ENCODE measurements at places on chromosomes 3 and 15.

- DNase-seq = no peak
Observed at GRCh38 chr15:92869263-92869940, 30.7 kb upstream of the CHD2 start.

- peak; percentile 70 for DNase-seq
Observed at GRCh38 chr3:48435774-48436476, 4.0 kb downstream of the CCDC51 start.

- DNase-seq = no peak
Observed at GRCh38 chr3:19248143-19248542, 99.8 kb downstream of the KCNH8 start.

GRCh38 chr15:88018869-88019641 is 237.5 kb downstream of the NTRK3 start:
- DNase-seq = no peak

- no peak for DNase-seq
Observed at GRCh38 chr3:33438881-33439545, 1.2 kb downstream of the UBP1 start.

DNA sequence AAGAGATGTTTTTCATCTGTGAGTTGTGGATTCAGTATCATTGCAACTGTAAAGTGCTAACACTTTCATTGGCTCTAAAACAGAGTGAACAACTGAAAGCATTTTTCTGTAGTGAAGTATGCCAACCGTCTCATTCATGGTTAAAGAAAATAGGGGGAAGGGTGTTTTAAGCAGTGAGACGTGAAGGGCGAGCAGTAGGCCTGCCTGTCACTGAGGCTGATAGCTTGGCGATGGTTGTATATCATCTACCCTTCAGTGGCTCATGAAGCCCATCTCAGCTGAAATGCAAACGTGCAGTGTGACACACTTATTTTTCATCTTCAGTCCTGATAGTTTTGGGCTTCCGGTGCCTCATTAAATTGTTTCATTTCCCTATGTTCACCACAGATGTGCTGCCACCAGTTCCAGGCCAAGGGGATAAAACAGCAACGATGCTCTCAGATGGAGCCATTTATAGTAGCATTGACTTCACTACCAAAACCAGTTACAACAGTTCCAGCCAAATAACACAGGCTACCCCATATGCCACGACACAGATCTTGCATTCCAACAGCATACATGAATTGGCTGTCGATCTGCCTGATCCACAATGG is 562.0 kb downstream of the ROBO2 start:
- DNase-seq = no peak

GRCh38 chr3:102750322-102750721 is 315.5 kb downstream of the ZPLD1 start:
- no peak for DNase-seq

- no peak for DNase-seq
Observed at GRCh38 chr3:94612631-94613030, 549.8 kb downstream of the NSUN3 start.

DNA sequence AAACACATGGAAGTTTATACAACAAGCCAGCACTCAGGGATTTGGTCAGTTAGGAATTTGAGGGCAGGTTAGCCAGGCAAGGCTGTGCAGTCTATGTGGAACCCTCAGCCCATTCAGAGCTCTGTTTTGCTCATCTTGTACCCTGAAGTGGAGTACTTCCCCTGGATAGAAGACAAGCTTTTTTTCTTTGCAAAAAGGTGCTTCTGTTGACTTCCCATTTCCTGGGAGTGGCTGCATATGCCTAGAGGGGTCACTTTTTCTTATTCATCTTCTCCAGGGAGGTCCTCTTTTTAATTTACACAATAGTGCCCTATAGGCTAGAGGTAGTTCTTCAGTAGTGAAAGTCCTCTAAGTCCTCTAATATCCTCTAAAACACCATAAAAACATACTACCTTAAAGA is 225.0 kb upstream of the P2RY1 start:
- no peak for DNase-seq

- DNase-seq = no peak
Observed at GRCh38 chr15:48355377-48355776, 24.1 kb downstream of the DUT start.

GRCh38 chr3:42205800-42206514 is 60.0 kb downstream of the CCK start:
- DNase-seq = no peak

- no peak for DNase-seq
Observed at GRCh38 chr3:45975686-45976085, 19.9 kb downstream of the FYCO1 start.

DNA sequence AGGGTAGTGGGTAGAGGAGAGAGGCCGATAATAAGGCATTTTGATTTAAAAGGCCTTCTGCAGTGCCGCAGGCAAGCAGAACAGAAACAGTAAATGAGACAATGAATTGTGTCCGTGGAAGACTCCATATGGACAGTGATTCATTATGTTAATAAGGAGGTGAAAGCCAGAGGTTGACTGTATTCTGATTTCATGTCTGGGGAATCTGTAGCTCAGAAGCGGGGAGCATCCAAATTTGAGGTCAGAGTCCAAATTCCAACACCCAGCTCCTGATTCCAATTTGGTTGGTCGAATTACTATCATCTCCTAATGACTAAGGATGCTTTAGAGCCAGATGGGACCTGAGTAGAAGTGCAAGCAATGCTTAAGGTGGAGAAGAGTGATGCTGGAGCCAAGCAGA is 1.0 kb upstream of the TBC1D21 start:
- DNase-seq = no peak

- no peak for DNase-seq
Observed at GRCh38 chr3:38653685-38654537, 4.4 kb upstream of the SCN5A start.

DNA sequence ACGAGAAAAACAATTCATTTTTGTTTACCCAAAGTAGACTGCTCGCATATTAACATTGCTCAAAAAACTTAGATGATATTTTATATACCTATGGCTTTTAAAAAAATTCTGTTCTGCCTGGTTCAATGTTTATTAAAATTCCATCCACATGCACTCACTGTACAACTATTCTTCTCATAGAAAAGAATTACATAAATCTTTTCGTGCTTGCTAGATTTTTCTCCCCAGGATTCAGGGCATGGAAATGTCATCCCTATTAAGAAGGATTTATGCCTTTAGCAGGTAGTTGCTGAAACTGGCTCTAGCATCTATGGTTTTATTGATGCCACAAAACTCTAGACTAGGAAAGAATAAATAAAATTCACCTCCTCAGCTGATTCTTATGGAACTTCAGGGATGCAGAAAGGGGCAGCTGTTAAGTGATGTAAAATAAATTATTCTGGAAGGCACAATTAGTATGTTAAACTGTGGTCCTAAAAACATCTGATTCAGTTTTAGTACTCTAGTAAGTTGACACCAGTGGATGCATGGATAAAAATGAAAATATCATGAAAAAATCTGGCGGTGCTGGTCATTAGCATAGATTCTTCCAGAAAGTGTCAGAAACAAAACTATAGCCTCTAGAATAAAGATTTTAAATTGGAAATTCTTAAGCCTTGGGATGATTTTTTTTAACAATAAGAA is 41.6 kb downstream of the AAGAB start:
- DNase-seq = no peak

DNA sequence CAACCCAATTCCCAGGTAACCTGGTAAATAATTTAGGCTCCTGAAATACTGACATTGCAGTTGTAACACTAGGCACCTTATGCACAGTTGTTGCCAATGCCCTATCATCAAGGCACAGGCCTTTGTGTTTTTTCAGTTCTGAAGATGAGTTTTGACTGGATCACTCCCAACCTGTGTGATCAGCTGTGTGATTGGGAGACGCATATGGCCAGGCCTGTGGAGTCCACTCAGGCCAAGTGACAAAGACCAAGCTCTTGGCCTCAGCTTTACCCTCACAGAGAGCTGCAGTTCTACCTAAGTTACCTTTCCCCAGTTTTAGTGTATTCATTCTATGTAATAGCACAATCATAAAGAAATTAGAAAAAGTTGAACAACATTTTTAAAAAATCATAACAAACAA is 19.2 kb upstream of the AQP9 start:
- no peak for DNase-seq

DNA sequence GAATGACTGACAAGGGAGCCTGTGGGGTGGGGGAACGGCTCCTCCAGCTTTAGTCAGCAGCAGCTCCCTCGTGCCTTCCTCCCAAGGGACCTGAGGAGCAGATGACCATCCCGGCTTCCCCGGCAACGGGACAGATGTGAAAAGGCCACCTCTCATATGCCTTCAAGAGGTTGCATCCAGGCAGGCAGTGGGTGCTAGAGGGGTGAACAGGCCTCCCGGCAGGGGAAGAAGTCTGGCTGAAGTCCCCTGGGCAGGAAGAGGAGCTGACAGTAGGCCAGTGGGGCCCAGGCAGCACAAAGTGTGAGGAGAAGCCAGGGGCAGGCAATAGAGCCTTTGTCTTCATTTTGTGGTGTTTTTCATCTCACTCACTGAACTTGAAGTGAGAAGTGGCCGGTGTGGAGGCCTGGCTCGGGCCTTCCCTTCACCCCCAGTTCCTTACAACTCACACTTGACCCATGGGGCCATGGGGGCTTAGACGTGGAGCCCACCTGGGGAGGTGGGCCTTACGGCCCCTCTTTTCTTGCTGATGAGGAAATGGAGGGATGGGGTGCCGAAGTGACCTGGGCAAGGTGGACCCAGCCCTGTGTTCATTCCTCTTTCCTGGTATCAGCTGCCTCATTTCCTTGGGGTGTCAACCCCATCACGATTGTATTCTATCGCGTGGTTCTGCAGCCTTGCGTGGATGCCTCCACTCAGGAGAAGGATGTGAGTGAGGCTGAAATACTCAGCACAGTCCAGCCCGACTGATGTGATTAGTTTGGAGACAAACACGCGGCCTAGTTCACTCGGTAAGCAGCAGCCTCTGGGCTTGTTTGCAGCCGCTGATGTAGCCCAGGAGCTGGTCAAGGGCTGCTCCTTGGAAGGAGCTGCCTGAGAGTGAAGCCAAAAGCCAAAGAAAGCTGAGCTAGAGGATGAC is 115.5 kb upstream of the ALDH1A3 start:
- no peak for DNase-seq

DNA sequence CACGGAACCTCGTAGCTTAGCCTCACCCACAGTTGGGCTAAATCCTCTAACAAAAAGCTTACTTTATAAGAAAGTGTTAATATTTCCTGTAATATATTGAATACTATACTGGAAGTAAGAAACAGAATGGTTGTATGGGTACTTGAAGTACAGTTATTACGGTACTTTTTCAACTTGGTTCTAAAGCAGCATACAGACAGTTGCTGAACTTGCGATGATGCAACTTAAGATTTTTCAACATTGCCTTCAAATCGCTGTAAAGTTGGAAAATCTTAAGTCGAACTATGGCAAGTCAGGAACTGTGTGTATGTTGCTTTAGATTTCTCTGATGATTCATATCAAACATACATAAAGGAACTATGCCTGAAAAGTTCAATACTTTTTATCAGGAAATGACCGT is 204.4 kb upstream of the C2CD4B start:
- DNase-seq = no peak

- no peak for DNase-seq
Observed at GRCh38 chr3:31157047-31157694, 262.7 kb upstream of the GADL1 start.

DNA sequence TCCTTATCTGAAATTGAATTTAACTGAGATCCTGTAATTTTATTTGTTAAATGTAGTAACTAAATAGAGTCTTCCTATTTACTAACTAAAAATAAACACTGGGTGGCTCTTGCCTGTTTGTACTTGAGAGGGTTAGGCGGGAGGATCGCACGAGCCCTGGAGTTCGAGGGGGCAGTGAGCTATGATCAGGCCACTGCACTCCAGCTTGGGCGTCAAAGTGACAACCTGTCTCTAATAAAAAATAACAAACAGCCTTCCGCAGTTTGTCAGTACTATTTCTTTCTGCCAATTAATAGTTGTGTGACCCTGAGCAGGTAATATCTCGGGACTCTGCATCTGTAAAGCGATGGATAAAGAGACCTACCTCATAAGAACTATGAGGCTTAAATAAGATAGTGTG is 768 bp upstream of the PDE12 start:
- no peak for DNase-seq

DNA sequence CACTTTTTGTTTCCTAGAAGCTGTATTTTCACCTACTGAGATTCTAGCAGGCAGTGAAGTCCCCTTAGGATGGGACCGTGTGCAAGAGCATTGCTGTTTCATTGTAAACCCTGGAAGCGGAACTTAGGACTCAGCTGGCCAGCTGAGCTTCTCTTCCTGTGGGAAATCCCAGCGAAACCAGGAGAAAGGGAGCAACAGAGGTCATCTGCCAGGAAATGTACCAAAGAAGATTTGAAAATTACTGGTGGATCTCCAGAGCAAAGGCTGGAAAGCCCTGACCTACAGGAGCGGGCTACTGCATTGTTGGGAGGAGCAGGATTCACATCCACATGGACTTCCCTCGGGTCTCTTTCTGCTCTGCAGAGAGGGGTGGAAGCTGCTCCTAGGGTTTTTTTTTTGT is 7.6 kb upstream of the ADPRH start:
- no peak for DNase-seq

DNA sequence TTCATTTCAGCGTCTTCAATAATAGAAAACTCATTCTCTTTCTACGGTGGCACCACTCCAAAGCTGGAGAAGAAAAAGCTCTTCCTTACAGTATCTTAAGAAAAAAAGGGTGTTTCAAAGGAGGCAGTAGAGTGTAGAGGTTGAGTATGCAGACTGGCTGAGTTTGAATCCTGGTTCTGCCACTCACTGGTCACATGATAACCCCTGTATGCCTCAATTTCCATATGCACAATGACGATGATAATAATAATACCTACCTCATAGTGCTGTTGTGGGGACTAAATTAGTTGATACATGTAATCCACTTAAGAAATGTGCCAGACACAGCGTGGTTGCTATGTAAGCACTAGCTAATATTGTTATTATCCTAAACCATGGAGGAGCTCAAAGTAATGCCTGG is 4.5 kb downstream of the ANP32A start:
- no peak for DNase-seq

- no peak for DNase-seq
Observed at GRCh38 chr15:63434576-63435186, 53.0 kb upstream of the CA12 start.

DNA sequence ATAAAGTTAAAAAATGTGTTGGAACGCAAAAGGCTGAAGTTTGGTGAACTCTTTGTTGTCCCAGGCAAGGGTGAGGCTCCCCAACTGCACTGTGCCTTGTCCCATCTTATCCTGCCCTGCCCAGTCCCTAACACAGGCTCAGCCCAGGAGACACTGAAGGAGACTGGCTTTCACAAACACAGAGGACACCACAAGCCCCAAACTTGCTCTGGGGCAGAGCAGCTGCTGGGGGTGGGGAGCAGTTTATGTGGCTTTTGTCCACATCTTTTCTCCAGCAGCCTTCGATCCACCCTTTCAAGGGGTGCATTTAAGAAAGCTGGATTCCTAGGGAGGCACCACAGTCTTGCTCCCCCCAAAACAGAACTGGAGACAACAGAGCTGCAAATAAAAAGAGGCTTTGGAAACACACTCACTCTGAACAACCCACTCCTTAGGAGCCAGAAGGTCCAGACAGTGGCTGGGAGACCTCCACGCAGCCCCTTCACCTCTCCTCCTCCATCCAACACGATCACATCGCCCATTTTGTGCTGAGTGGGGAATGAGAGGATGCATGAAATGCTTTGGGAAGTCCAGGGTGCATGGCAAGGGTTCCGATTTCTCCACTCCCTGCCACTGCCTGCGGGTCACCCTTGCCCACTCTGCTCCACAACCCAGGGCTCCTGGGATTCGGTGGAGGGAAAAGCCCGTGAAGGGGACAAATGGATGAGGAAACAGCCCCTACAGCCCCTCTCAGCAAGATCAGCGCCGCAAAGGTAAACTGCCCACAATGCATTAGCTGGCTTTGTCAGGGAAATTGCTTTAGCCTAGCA is 260.5 kb upstream of the TLE3 start:
- DNase-seq = no peak

- no peak for DNase-seq
Observed at GRCh38 chr3:42685363-42685881, at the start of gene KLHL40. KLHL40 (plus strand) TSS chr3:42685537; CDS start chr3:42685619, 82 bp downstream.

GRCh38 chr3:156751461-156752025 is 74.6 kb upstream of the LEKR1 start:
- DNase-seq = no peak

Data from activated CD4-positive, alpha-beta T cell treated with anti-CD3 and anti-CD28 coated beads, Interleukin-2, amount 50 U/mL, for 24 hours (primary cell).